ENCODE measurements at places on chromosomes 4 and X.
A peak's percentile ranks its signal among the peaks of the same experiment; 100 is the strongest.

DNA sequence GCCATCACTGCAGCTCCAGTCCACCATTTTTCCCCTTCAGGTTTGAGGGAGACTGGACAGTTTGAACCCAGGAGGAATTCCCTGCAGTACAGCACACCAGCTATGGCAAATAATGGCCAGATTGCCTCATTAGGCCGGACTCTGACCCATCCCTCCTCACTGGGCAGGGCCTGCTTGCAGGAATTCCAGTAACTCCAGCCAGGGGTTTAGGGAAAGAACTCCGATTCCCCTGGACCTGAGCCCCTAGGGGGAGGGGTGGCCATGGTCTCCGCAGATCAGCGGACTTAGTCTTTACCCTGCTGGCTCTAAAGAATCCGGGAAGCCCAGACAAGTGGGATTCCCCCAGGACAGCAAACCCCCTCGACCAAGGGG lies 342.8 kb downstream of the DMD start:
- no peaks in the 10 kb centered on the region for H3K27me3 ChIP-seq
- H3K36me3 ChIP-seq = no peaks in the 10 kb centered on the region
- DNase-seq = no peak
- no peak overlapping the region for H3K4me3 ChIP-seq
- no peaks in the 10 kb centered on the region for H3K4me1 ChIP-seq

DNA sequence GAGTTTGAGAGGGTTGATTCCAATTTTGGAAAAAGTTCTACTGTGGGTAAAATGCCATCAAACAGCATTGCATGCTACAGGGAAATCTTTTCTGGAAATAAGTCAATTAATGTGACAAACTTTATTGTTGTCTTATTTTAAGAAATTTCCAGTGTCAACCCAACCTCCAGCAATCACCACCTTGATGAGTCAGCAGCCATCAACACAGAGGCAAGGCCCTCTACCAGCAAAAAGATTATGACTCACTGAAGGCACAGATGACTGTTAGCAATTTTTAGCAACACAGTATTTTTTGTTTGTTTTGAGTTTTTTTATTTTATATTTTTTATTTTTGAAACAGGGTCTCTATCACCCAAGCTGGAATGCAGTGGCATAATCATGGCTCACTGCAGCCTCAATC lies 165.4 kb upstream of the C1QTNF7 start:
- no peak overlapping the region for H3K4me3 ChIP-seq
- no peaks in the 10 kb centered on the region for H3K27me3 ChIP-seq
- DNase-seq = no peak
- H3K36me3 ChIP-seq = no peaks in the 10 kb centered on the region
- H3K4me1 ChIP-seq = no peaks in the 10 kb centered on the region

GRCh38 chrX:56281789-56282188 lies 49.6 kb downstream of the KLF8 start:
- DNase-seq = no peak
- H3K27ac ChIP-seq = no peak overlapping the region
- H3K36me3 ChIP-seq = peaks cover 10% of the 10 kb centered on the region
- H3K27me3 ChIP-seq = no peaks in the 10 kb centered on the region

DNA sequence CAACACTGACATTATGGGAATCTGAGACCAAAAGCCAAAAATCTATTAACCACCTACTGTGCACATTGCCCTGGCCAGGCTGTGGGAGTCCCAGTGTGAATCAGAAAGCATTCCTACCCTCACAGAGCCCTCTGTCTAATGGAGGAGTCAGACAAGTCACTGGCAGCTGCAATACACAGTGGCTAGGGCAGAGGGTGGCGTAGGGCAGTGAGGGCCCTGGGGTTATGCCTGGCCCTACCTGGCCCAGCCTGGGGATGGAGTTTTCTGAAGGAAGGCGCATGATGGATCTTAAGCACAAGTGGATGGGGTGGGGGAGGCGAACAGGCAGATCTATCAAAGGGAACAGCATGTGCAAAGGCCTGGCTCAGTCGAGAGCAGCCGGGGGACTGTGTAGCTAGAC lies 10.8 kb downstream of the JAKMIP1 start:
- no peaks in the 10 kb centered on the region for H3K36me3 ChIP-seq
- no peaks in the 10 kb centered on the region for H3K4me1 ChIP-seq
- no peak overlapping the region for H3K4me3 ChIP-seq
- no peak overlapping the region for H3K27ac ChIP-seq

DNA sequence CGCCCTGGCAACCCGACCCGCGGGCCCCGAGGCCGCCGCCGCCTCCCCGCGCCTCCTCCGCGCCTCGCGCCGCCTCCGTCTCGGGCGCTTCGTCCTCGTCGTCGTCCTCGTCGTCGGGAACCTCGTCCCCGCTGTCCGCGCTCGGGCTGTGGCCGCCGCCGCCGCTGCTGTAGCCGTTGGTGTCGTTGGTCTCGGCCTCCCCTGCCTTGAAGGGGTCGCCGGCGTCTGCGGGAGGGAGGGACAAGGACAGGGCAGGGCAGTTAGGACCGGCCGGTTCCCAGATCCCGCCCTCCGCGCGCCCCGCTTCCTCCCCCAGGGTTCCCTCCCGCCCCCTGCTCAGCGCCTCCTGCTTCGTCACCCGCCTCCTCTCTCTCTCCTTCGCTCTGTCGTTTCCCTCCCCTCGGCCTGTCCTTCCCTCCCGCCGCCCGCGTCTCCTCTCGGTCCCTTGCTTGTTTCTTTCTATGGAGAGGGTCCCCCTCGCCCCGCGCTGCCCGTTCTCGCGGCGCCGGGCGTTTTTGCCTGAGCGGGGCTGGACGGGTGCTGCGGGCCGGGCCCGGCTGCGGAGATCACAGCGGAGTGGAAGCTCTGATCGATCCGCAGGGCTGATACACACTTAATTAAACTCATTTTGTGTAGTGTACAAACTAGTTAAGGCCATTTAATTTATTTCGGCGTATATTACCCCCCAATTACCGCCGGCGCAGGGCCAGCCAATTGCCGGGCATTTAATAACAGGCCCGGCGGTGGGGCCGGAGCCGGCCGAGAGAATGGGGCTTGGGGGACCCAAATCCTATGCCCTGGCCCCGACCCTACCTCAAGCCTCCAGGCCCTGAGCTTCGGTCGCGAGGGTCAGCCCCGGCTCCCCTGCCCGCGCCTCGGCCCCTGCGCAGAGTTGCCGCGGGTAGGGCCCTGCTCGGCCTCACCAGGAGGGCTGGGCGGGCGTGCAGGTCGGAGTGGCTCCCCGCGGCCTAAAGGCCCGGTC lies 2.4 kb downstream of the NKX1-1 start:
- H3K36me3 ChIP-seq = no peaks in the 10 kb centered on the region
- no peak overlapping the region for H3K27ac ChIP-seq
- peak overlapping the region; percentile 31 for H3K4me3 ChIP-seq
- peaks cover 57% of the 10 kb centered on the region for H3K4me1 ChIP-seq

DNA sequence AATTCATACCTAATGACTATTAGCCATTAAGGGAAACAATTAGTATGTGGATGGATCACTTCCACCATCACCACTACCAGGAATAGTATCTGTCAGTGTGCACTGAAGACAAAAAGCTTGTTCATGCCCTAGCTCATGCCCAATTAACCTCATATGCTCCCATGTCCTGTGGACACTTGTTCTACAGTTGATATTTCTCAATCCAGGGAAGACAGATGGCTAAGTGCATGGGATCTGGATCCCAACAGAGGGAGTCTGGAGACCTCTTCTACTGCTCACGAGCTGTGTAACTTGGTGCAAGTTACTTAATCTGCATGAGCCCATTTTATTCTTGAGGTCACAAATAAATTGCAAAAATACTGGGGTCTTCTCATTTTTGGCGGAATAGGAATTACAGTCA lies 23.7 kb downstream of the AMOT start:
- H3K4me1 ChIP-seq = no peaks in the 10 kb centered on the region
- no peak for DNase-seq
- no peaks in the 10 kb centered on the region for H3K36me3 ChIP-seq
- H3K4me3 ChIP-seq = no peak overlapping the region
- H3K27ac ChIP-seq = no peak overlapping the region
- no peaks in the 10 kb centered on the region for H3K27me3 ChIP-seq

- no peak overlapping the region for H3K4me3 ChIP-seq
- H3K4me1 ChIP-seq = no peaks in the 10 kb centered on the region
- H3K36me3 ChIP-seq = no peaks in the 10 kb centered on the region
- no peaks in the 10 kb centered on the region for H3K27me3 ChIP-seq
These were observed 49.5 kb downstream of the SUPT20HL2 start for GRCh38 chrX:24264383-24264782.

DNA sequence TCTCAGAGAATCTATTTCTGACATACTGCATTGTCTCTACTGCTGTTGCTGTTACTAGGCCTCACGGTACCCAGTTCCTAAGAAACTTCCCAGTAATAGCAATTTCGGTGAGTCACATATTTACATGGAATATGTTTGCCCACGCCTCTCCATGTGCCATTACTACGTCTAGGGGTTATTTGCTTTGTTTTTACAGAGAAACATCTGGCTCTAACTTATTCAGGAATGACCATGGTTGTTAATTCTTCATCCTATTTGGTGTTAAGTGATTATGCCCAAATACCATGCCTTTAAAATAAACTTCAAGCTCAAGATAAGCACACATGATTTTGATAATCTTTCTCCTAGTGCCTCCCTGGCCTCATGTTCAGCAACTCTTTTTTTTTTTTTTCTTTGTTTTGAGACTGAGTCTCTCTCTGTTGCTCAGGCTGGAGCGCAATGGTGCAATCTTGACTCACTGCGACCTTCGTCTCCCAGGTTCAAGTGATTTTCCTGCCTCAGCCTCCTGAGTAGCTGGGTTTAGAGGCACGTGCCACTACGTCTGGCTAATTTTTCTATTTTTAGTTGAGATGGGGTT lies 101.0 kb upstream of the HS3ST1 start:
- H3K36me3 ChIP-seq = no peaks in the 10 kb centered on the region
- DNase-seq = no peak
- no peaks in the 10 kb centered on the region for H3K4me1 ChIP-seq
- H3K4me3 ChIP-seq = no peak overlapping the region

DNA sequence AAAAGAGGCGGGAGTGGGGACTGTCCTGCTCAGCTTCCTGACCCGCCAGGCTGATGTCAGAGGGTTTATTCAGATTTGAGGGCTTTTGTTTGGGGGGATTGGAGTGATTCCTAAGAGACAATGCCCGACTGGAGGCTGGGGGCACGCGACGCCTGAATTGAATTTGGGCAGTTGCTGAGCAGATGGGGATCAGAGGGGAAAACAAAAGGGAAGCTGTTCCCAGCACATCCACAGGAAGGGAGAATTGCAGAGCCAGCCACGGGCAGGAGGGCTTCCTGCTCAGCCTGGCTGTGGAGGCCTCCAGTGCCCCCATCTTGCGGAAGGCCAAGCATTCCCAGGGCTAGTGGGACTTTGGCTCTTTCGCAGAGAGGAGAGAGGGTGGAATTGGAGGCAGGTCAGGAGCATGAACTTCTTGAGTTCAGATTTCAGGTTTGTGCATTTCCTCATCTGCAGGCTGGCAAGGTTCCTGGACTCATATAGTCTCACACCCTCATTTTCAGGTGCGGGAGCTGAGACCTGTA lies 162.8 kb downstream of the NHS start:
- no peaks in the 10 kb centered on the region for H3K27me3 ChIP-seq
- H3K4me3 ChIP-seq = no peak overlapping the region
- no peak overlapping the region for H3K27ac ChIP-seq
- H3K4me1 ChIP-seq = no peaks in the 10 kb centered on the region

- H3K27ac ChIP-seq = no peak overlapping the region
- no peaks in the 10 kb centered on the region for H3K36me3 ChIP-seq
- H3K27me3 ChIP-seq = no peaks in the 10 kb centered on the region
- no peak overlapping the region for H3K4me3 ChIP-seq
These were observed 231.3 kb downstream of the INPP4B start for GRCh38 chr4:142614621-142615323.

GRCh38 chr4:53905941-53906377 lies 158.4 kb downstream of the CHIC2 start:
- H3K27me3 ChIP-seq = peaks cover 55% of the 10 kb centered on the region
- H3K4me1 ChIP-seq = peaks cover 23% of the 10 kb centered on the region

- H3K4me1 ChIP-seq = no peaks in the 10 kb centered on the region
- H3K27me3 ChIP-seq = no peaks in the 10 kb centered on the region
- no peaks in the 10 kb centered on the region for H3K36me3 ChIP-seq
- H3K27ac ChIP-seq = peak overlapping the region; percentile 52
- peak; percentile 79 for DNase-seq
- H3K4me3 ChIP-seq = no peak overlapping the region
These were observed 36.4 kb upstream of the ADH4 start for GRCh38 chr4:99180382-99181070.

DNA sequence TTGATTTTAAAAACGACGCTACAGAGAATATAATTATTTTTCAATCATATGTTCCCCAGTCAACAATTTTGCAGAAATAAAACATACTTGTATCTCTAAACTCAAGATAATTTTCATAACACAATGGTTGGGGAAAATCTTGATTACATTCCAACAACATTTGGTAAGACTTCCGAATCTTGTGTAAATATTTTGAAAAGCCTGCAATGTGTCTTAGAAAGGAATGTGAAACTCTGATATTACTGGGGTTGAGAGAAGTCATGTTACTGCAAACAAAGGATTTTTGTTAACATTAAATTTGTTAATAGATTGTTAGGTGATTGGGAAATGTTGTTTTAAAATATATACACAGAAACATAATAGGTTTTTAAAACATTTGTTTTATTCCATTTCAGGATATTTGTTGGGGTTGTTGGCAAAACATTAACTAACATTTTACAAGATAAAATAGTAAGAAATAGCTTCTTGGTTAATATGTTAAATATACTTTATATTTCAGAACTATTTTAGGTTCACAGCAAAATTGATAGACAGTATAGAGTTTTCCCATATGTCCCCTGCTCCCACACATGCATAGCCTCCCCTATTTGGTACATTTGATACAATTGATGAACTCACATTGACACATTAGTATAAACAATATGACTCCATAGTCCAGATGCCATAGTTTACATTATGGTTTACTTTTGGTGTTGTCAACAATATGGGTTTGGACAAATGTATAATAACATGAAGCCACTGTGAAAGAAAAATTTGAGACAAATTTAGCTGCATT lies 218.6 kb upstream of the FAM47A start:
- no peaks in the 10 kb centered on the region for H3K36me3 ChIP-seq
- no peaks in the 10 kb centered on the region for H3K27me3 ChIP-seq
- H3K4me1 ChIP-seq = no peaks in the 10 kb centered on the region
- no peak for DNase-seq
- H3K27ac ChIP-seq = no peak overlapping the region

DNA sequence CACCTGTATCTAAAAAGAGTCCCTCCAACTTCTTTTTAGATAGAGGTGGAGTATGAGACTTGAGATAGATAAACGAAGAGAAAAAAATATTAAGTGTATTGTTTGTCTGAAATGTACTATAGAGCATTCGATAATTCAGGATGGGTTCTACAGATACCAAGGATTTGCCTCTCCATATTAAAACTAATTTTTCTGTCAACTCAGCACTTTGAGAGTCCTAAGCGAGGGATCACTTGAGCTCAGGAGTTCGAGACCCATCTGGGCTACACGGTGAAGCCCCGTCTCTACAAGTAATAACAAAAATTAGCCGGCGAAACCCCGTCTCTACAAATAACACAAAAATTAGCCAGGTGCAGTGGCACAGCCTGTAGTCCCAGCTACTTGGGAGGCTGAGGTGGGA lies 1.5 kb downstream of the DNAAF6 start:
- H3K4me1 ChIP-seq = no peaks in the 10 kb centered on the region
- no peak for DNase-seq
- no peak overlapping the region for H3K4me3 ChIP-seq

DNA sequence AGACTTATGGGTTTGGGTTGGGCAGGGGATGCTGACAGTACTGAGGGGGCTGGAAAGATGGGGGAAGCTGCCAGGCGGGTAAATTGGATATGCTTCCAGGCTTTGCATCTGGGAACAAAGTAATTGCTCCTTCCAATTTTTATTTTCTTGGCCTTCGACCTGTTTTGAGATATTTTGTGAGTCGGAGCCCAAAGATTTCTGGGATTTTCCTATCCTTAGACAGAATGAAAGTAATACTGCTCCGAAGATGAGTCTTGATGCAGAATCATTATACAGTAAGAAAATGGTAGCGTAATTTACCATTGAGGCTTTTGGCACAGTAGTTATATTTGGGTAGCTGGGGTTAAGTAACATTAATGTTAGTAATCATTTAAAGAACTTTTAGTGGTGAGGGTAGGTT lies 1.4 kb downstream of the SMARCA5 start:
- peak overlapping the region; percentile 96 for H3K4me3 ChIP-seq
- no peaks in the 10 kb centered on the region for H3K4me1 ChIP-seq
- H3K36me3 ChIP-seq = no peaks in the 10 kb centered on the region
